Stimulated activated CD4-positive, alpha-beta T cell treated with anti-CD3 and anti-CD28 coated beads, Interleukin-1b, Interleukin-23, amount 100 ng/mL, for 4 hours (primary cell): ENCODE measurements at places on chromosomes 7 and 10.

- DNase-seq: no peak
Measured at GRCh38 chr10:29969255-29970011, 90.0 kb downstream of the JCAD start.

DNA sequence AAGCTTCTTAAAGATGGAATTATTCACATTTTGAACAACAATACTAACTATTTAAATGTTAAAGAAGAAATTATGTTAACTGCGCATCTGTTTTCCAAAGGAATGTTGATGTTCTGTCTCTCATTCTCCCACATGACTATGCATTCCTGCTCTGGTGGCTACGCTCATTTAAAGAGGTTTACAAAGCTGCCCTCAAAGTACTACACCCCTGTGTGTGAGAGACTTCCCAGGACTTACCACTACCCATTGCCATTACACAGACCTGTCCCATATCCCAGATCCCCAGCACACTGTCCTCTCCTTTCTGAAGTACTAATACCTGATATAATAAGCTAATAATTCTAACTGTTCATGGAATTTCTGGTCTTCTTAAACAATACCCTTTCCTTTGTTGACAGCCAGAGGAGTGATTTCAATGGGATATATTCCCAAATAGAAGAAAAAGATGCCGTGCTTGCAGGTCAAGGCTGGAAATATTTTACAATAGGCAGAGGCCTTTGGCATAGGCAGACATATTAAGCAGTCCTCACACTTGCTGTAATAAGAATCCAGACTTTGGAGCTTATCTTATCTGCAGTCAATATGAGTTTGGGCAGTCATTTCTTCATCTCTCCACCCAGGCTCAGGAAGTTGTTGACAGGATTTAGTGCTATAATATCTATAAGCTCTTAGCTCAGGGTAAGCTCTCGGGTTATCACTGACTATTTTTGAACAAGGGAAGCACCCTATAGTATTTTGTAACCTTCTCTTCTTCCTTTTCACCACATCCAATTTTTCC, 12.2 kb downstream of the LIPF start:
- no peak for DNase-seq

- no peak for DNase-seq
Measured at GRCh38 chr10:80555415-80555814, 17.7 kb downstream of the SH2D4B start.

DNA sequence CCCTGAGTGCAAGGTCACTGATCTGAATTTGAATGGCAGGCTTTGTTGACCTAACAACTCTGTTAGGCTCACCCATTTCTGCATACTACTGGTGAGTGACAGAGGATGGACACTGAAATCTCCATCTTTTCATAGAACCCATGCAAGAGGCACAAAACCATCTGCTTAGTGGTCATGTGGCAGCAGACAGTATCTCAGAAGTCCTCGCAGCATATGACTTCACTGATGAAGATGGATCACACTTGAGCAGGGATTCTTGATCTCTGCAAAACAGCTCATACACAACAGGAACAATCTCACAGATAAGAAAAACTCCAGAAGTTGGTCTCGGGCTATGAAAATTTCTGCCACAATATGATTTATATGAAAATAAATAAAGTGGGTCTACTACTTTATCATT, 487.9 kb downstream of the KCNMA1 start:
- DNase-seq: no peak

DNA sequence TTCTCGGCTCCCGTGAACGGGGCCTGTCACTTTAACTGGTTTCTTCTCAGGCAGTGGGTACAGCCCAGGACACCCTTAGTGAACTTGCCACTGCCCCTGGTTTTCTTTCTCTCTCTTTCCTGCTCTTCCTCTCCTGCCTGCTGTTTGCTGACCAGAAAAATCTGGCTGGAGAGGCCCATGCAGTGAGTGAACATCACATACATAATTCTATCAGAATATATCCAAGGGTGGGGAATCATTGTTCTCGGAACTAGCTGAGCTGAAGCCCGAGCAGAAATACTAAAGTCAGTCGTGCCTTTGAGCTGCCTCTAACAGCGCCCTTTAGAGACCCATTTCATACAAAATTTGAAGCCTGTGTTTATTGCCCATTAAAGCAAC, 501.5 kb upstream of the GALNT17 start:
- DNase-seq: no peak

DNA sequence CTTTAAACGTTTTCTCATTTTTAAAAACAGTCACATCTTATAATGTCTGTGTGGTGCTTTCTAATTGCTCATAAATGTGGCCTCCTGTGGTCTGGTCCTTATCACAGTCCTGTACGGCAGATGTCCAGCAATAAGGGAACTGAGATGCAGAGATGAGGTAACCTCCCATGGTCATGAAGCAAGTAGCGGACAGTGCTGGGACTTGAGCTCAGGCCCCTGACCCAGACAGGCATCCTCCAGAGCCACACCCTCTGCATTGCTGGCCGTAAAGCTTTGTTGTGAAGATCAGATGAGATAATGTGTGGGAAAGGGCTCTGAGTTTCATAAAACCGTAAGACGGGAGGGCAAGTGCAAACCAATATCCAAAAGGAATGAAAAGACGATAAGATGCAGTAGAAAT, 48.2 kb downstream of the DYNC2I1 start:
- no peak for DNase-seq
